ENCODE measurements at places on chromosomes 1 and 21. TPM values are rescaled to one million over a fixed set of nuclear protein-coding genes. Genes with fewer than 3 reads are reported as not detected.

SLC44A3 gene
- not detected for polyA plus RNA-seq

CSMD2 gene
- not detected for polyA plus RNA-seq

- DNase-seq: no peak
- H3K4me1 ChIP-seq: peaks cover 8% of the 10 kb centered on the region
- peaks cover 6% of the 10 kb centered on the region for H3K27me3 ChIP-seq
- H3K36me3 ChIP-seq: no peaks in the 10 kb centered on the region
Observed at GRCh38 chr1:231311720-231312431, 25.8 kb downstream of the EXOC8 start.

GRCh38 chr1:27307874-27308598 lies 13.9 kb upstream of the TMEM222 start:
- no peak for DNase-seq
- no peaks in the 10 kb centered on the region for H3K27me3 ChIP-seq
- no peak overlapping the region for H3K27ac ChIP-seq
- H3K36me3 ChIP-seq: no peaks in the 10 kb centered on the region
- no peak overlapping the region for H3K4me3 ChIP-seq

TRIM45 gene
- polyA plus RNA-seq: not detected

- H3K4me3 ChIP-seq: no peak overlapping the region
- no peaks in the 10 kb centered on the region for H3K36me3 ChIP-seq
- DNase-seq: no peak
- H3K4me1 ChIP-seq: peaks cover 6% of the 10 kb centered on the region
Observed at GRCh38 chr1:228740543-228741317, 5.5 kb downstream of the RHOU start.

IRF6 gene
- not detected for polyA plus RNA-seq

DNA sequence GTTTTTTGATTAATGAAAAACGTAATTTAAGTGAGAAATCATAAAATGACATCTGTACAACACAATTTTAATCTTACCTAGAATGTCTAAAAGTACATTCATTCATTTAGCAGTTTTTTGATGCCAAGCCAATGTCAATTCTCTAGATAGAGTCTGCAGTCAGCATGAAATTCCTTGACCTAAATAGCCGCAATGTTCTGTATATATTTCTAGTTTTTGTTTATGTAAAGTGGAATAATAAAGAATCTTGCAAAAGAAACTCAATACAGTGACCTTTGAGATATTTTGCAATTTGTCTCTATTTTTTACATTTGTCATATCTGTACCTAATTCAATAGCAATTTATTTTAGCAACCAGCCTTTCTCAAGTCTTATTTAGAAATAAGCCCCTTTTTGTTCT lies 176.0 kb downstream of the ATP6V1G3 start:
- no peak for DNase-seq
- H3K27me3 ChIP-seq: peaks cover 4% of the 10 kb centered on the region
- no peak overlapping the region for H3K27ac ChIP-seq

DNA sequence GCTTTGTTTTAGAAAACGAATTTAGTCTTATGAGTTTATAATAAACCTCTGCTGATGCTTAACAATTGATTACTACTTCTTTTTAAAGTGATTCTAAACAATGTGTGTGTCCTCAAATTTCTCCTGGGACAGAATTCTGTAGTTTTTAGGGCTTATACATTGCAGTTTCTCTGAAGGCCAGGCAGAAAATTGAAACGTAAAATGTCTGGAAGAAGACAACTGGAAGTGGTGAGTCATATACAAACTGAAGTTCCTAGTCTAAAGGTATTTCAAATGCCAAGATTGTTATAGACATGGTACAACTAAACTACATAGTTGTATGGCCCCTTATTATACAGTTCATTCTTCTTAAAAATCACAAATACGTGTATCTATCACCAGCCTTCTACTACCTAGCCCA lies 30.5 kb upstream of the RC3H1 start:
- no peak for DNase-seq
- no peak overlapping the region for H3K27ac ChIP-seq
- no peaks in the 10 kb centered on the region for H3K36me3 ChIP-seq
- H3K4me3 ChIP-seq: no peak overlapping the region

- peaks cover 10% of the 10 kb centered on the region for H3K4me1 ChIP-seq
- H3K27ac ChIP-seq: no peak overlapping the region
- no peak for DNase-seq
- peaks cover 9% of the 10 kb centered on the region for H3K36me3 ChIP-seq
Observed at GRCh38 chr21:29436143-29436542, 137.4 kb downstream of the BACH1 start.

NBPF10 gene
- 0.28 TPM for polyA plus RNA-seq

MGST3 gene
- polyA plus RNA-seq: 76.4 TPM

DNA sequence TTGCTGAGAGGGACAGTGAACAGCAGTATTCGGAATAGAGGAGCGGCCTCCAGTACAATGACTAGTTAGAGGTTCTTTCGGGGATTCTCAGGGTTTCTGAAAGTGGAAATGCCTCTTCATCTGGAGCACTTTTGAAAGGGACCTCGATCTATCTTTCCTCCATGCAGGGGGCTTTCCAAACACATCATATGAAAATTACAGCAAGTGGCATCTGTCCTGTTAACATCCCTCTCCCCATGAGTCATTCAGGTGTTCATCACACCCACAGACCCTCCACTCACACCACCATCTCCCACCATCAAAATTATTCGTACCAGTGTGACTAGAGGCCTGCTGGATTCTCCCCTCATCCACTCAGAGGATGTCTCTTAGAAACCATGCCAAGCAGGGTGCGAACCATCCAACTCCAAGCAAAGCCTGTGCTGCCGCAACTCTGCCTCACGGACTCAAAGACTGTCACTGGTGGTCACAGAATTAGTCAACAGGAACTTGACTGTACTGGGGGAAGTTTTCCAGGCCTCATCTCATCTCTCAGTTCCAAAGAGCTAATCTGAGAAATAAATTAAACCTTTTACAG lies 211.1 kb downstream of the MRPL39 start:
- H3K4me1 ChIP-seq: no peaks in the 10 kb centered on the region
- no peaks in the 10 kb centered on the region for H3K27me3 ChIP-seq
- DNase-seq: no peak
- H3K36me3 ChIP-seq: no peaks in the 10 kb centered on the region
- H3K4me3 ChIP-seq: peak overlapping the region; percentile 23

- no peak for DNase-seq
- H3K27me3 ChIP-seq: no peaks in the 10 kb centered on the region
- H3K4me3 ChIP-seq: peak overlapping the region; percentile 7
- peak overlapping the region; percentile 88 for H3K27ac ChIP-seq
- H3K36me3 ChIP-seq: no peaks in the 10 kb centered on the region
Observed at GRCh38 chr1:36239941-36240637, 15.8 kb downstream of the THRAP3 start.

ADAM30 gene
- not detected for polyA plus RNA-seq

GRCh38 chr1:93082313-93082712 lies 3.2 kb downstream of the MTF2 start:
- no peaks in the 10 kb centered on the region for H3K27me3 ChIP-seq
- DNase-seq: no peak
- peaks cover 31% of the 10 kb centered on the region for H3K4me1 ChIP-seq
- H3K36me3 ChIP-seq: peaks cover 10% of the 10 kb centered on the region
- no peak overlapping the region for H3K27ac ChIP-seq
- no peak overlapping the region for H3K4me3 ChIP-seq

DNA sequence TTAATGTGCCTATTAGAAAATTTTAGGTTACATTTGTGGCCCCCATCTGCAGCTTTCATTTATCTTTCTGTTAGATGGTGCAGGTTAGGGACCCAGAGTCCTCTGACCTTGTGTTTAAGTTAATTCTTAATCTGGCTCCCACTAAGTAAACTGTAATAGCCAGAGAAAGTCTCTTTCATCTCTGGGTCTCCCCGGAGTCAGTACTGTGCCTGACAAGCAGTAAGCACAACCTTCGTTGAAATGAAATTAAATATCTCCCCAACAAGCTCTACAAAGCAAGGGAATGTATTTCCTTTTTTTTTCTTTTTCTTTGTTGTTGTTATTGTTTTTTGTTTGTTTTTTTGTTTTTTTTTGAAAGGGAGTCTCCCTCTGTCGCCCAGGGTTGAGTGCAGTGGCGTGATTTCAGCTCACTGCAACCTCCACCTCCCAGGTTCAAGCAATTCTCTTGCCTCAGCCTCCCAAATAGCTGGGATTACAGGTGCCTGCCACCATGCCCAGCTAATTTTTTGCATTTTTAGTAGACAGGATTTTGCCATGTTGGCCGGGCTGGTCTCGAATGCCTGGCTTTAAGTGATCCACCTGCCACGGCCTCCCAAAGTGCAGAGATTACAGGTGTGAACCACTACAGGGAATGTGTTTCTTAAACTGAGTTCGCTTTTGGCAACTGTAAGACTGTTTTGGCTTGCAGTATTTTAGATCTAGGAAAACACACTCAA lies 81.6 kb downstream of the HHIPL2 start:
- no peaks in the 10 kb centered on the region for H3K36me3 ChIP-seq
- H3K4me3 ChIP-seq: no peak overlapping the region
- peaks cover 18% of the 10 kb centered on the region for H3K4me1 ChIP-seq
- peaks cover 8% of the 10 kb centered on the region for H3K27me3 ChIP-seq

- peaks cover 21% of the 10 kb centered on the region for H3K4me1 ChIP-seq
- no peaks in the 10 kb centered on the region for H3K27me3 ChIP-seq
- DNase-seq: no peak
Observed at GRCh38 chr1:154992721-154993571, 440 bp upstream of the LENEP start.

DNA sequence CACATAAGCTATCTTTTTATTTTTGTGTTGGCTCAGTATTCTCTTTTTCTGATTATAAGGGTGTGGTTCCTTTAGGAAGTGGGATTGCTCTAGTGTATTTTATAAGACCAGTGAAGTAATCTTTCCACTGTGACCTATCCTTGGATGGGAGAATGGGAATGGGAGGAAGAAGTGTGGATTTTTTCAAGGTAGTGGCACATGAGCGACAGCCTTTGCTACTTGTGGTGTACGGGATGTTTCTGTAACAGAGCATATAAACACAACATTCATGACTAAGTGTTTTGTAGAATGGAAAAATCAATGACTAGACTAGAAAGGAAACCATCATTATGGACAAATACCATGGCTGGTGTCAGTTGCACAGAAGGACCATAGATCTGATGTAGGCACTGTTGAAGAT lies 209.6 kb downstream of the GIPC2 start:
- no peak for DNase-seq
- peaks cover 6% of the 10 kb centered on the region for H3K27me3 ChIP-seq
- no peaks in the 10 kb centered on the region for H3K36me3 ChIP-seq
- no peaks in the 10 kb centered on the region for H3K4me1 ChIP-seq
- H3K27ac ChIP-seq: no peak overlapping the region

ARHGEF19 gene
- polyA plus RNA-seq: 7.1 TPM

- H3K4me1 ChIP-seq: peaks cover 34% of the 10 kb centered on the region
- peaks cover 12% of the 10 kb centered on the region for H3K36me3 ChIP-seq
- H3K27ac ChIP-seq: peak overlapping the region; percentile 54
- no peaks in the 10 kb centered on the region for H3K27me3 ChIP-seq
- peak overlapping the region; percentile 95 for H3K4me3 ChIP-seq
- DNase-seq: no peak
Observed at GRCh38 chr1:32223683-32224082, 1.5 kb downstream of the EIF3I start.

TPRG1L gene
- 37.0 TPM for polyA plus RNA-seq

CD5L gene
- polyA plus RNA-seq: not detected

- H3K36me3 ChIP-seq: peaks cover 15% of the 10 kb centered on the region
- H3K4me1 ChIP-seq: peaks cover 52% of the 10 kb centered on the region
- no peak overlapping the region for H3K4me3 ChIP-seq
Observed at GRCh38 chr1:207304710-207305488, 16.6 kb upstream of the CD55 start.
